ENCODE measurements at places on chromosomes 2 and 18.
A peak's percentile ranks its signal among the peaks of the same experiment; 100 is the strongest.

DNA sequence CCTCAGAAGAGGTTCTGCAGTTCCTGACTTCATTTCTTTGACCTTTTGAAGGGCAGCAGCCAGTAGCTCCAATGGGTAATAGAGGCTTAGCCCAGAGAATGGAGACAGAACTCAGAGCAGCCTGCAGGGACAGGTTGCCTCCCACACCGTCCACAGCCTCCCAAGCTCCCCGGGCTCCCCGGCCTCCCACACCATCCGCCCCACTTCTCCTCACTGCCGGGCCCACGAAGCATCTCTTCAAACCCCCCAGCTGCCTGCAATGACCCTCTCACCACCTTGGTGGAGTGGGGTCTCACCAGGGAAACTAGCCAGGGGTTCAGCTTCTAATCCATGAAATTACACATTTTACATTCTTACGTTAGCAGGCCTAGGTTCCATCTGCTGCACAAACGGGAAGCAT lies 652.0 kb upstream of the SALL3 start:
- DNase-seq = no peak

DNA sequence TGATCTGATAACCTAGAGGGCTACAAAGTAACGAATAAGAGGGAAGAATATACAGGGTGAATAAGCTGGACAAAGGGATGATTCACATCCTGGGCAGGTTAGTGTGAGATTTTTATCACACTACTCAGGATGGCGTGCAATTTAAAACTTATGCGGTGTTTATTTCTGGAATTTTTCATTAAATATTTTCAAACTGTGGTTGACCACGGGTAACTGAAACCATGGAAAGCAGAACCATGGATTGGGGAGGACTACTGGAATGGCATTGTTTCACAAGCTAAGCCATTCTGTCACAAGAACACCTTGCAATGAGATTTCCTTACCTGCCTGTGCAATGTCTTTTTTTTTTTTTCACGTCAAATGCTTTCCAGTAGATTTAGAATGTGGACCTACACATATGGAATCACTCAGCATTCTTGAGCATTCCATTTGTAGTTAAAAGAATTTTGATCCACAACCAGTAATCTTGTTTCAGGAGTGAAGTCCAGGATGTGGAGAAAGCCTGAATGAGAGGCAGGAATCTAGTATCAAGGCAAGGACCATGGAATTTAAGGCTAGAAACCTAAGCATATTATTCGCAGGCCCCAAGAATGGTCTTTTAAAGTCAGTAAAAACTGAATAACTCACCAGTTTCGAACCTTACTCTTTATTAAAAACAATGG lies 8.0 kb upstream of the CDK15 start:
- DNase-seq = no peak

DNA sequence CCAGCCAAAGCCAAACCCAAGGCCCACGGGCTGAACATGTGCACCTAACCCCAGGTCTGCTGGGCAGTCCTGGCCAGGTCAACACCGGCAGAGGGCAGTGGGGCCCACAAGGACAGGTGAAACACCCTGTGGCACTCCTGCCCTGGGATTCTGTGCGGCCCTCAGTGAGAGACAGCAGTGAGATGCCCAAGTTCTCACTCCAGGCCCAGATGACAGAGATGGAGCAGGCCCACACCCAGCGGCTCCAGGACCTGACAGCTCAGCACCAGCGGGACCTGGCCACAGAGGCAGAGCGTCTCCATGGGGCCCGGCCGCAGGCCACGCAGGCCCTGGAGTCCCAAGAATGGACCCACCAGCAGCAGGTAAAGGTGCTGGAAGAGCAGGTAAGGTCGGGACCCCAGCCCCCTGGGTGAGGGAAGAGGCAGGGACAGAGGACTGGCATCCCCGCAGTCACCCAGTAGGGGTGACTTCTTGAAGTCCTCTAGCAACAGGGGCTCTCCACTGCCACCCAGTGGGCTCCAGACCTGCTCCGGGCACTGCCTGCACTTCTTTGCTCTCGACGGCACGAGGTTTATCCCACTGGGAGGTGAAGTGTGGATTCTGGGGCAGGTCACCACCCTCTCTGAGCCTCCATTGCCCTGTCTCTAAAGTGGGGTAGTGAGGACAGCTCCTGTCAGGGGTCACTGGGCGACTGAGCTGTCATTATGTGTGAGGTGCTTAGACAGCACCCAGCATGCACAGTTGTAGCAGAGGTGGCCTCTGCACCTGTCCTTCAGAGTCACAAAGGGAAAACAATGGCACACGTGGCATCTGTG lies 8.8 kb upstream of the SNED1 start:
- no peak for DNase-seq

GRCh38 chr2:241584436-241584835 lies 25.9 kb downstream of the BOK start:
- DNase-seq = no peak

DNA sequence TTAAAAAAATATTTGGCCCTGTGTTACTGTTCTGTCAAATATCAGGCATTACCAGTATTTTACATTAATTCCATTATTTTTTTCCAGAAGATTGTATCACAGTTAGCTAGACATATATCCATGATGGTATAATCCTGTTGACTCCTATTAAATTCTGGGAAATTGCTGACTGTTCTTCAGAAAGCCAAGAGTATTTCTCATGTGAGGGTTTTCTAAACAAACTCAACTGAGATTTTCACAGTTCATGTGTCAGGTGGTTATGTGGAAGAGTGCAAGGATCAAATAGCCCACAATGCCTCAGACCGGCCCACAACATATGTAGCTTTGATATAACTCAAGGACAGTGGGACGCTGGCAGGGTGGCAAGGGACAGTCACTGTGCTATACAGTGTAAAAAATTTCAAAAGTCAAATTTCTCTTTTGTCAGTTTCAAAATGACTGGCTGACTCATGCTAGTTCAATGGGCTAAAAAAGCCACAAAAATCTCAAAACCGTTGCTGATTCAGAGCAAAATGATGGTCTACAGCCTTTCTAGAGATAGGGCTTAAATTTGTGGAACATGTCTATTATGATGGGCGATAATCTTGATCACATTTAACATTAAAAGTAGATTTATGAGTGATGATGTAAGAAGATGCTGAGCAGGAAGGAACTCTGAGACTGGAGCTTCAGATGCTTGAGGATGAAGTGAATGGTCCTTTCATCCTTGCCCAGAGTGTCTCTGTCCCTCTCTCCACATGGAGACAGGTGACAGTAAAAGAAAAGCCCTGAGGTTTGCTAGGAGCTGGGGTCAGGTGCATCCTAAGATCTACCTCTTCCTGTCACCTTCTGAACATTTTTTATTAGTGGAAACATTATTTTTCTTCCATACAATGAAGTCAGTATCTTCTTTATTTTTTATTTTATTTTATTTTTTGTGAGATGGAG lies 175.8 kb upstream of the PIEZO2 start:
- DNase-seq = no peak

- DNase-seq = no peak
Observed at GRCh38 chr18:63025251-63026090, 294.1 kb downstream of the BCL2 start.

DNA sequence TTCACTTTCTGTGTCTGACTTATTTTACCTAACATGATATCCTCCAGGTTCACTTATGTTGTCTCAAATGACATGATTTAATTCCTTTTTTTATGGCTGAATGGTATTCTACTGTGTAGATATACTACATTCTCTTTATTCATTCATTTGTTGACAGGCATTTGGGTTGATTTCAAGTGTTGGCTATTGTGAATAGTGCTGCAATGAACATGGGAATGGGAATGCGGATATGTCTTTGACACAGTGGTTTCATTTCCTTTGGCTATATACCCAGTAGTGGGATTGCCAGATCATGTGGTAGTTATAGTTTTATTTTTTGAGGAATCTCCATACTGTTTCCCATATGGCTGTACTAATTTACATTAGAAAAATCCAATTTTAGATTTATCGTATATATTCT lies 195.4 kb upstream of the KLHL14 start:
- DNase-seq = no peak

- peak; percentile 81 for DNase-seq
Observed at GRCh38 chr2:100427627-100428258, 10.3 kb upstream of the CHST10 start.

DNA sequence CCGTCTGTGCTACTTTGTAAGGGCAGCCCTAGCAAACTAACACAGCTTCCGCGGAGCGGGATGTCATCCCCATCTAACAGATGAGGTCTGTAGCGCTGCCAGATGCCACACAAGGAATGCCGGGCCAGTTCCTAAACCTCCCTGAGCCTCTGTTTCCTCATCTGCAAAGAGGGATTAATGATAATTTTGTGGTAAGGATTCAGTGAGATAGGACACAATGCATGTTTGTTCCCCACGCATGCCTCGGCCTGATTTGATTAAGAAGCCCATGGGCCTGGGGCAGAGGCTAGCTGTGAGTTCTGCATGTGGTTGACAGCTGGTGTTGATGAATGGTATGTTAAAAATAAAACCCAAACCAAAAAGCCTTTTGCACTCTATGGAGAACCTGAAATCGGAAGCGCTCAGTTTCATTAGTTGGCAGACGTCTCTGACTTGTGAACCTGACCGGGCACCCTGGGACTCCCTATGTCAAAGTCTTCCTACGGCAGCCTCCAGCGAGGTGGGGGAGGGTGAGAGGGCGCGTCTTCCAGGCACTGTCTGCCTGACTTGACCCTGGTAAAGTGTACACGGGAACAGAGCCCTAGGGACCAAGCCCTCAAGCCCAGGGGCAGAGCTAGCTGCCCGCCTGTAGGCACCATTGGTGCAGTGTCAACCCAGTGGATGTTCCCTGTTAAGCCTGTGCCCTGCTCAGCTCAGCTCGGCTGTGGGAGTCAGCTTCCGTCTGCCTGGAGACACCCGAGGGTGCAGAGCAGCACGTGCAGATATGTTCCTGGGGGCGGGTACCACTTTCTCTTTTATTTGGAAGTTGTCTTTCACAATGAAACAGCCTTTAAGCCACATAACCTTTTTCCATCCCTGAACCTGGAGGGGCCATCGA lies 14.8 kb upstream of the INHBB start:
- DNase-seq = no peak

DNA sequence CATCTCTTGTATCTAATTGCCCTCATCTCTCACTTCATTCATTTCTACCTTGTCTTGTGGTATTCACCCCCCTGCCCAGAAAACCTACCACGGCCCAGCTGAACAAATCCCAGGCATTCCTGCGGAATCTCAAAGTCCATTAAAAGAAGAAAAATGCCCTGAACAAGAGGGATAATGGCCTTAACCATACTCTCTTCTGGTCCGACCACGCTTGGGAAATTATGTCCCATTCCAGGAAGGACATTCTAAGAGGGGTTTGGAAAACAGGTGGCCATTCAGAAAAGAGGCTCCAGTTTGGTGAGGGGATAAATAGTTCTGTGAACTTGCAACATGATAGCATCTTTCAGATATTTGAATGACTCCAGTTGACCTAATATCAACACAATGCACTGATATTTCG lies 349.9 kb upstream of the ZNF521 start:
- no peak for DNase-seq

- DNase-seq = no peak
Observed at GRCh38 chr2:45714679-45715078, 63.2 kb downstream of the PRKCE start.

DNA sequence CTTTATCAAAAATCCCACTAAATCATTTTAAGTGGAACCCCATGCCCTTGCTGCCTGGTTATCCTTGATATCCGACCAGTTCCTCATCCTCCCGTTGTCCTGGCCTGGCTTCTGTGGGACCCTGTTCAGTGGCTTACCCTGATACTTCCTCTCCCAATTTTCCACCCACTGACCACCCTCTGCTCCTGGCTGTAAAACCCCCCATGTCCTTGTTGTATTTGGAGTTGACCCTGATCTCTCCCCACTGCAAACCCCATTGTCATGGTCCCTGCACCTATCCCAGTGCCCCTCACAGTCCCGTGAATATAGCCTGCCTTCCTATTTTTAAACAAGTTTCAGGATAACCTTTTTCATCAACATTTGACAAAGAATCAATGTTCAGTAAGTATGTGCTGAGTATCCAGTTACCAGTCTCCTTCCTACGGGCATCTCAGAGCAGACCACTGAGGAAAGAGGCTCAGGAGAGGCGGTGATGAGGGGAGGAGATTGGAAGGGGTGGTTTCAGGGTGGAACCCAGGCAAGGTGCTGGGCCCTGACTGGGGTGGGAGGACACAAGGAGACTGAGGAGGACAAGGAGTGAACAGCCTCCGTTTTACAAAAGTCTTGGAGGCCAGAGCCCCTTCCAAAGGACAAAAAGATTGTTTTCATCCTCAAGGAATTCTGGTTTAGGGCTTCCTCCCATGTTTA lies 131.8 kb downstream of the PXDN start:
- DNase-seq = no peak

DNA sequence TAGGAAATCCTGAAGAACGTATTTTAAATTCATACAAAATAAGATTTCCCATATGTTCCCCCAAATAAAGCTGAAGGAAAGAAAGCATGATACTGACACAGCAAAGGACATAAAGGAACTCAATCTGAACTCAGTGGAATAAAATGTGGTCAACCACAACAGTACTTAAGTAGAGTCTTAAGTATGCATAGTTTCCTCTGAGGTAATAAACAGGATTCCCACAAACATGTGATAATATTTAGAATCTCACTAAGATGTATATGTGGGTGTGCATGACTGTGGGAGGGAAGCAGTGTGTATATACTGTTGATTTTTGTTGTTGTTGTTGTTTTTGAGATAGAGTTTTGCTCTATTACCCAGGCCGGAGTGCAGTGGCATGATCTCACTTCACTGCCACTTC lies 69.3 kb downstream of the NOL10 start:
- no peak for DNase-seq

DNA sequence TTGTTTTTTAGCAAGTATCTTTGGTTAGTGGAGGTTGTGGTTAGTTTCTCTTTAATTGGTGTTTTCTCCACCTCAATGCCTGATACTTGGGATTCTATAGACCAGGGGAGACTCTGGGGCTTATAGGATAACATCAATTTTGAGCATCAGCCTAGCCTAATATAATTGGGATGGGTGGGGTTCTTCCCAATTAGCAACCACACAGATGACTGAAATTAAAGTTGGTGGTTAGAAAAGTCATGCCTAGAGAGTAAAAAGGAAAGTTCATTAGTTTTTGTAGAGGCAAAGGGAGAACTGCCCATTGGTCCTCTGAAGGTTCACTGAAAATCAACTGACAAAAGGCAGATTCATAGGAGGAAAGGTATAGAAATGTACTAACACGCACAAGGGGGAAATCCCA lies 843.3 kb downstream of the TSN start:
- DNase-seq = no peak
